ENCODE measurements at places on chromosomes 1 and 21.

DNA sequence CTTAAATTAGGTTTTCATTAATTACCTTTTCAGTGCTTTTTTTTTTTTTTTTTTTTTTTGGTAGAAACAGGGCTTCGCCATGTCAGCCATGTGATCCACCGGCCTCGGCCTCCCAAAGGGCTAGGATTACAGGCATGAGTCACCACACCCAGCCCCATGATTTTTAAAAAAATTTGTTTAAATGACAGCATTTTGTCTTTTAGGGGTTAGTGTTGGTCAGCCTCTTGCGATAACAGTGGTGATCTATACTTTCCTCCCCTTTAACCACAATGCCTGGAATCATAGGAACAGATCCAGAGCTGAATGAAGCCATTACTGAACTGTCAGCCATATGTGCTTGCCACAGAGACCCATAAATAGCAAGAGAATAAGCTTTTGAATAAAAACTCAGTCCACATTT, 73.9 kb downstream of the CACHD1 start:
- DNase-seq = no peak

- no peak for DNase-seq
Measured at GRCh38 chr1:68906431-68906830, 409.5 kb upstream of the DEPDC1 start.

- DNase-seq = no peak
Measured at GRCh38 chr1:27644369-27645070, 9.5 kb upstream of the FGR start.

- no peak for DNase-seq
Measured at GRCh38 chr1:61604261-61604660, 120.7 kb downstream of the TM2D1 start.

DNA sequence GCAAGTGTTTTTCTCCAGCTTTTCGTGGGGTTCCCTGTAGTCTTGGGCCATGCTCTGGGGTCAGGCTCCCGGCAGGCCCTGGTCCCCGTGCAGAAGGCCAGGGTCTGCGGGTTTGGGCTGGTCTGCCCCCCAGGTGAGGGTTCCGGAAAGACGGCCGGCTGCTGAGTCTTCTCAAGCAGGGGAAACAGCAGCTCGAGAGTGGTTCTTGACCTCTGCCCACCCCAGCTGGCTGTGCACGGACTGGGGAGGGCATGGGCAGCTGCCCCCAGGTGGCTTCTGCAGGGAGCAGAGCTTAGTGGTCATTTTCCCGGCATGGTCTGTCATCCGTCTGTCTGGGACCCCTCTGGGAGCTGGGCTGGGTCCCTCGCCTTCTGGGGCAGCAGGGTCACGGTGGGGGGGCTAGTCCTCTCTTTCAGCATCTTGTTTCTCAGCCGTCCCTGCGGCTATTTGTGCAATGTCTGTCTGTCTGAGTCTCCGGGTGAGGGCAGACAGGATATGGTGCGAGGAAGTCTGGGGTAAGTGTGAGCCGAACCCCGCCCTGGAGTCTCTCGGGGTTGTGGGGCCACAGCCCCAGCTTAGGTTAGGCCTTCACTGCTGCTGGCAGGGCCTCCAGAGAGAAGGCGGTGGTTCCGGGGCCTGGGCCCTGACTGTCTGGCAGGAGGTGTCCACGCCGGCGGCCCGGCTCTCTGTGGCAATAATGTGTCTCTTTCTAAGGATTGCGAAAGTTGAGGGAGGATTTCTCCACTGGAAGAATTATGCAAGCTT, 6.1 kb downstream of the SKI start:
- peak; percentile 68 for DNase-seq

DNA sequence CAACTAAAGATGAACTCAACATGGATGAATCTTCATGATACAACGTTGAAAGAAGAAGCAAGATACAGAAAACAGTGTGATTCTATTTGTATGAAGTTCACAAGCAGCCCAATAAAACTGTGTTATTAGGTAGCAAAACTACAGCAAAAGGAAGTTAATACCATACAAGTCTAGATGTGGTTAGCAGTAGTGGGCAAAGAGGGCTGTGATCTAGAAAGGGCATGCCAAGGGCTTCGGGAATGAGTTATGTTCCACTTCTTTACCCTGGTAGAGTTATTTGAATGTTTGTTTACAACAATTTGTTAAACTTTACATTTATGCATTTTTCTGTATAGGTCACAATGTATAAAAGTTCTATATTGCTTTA, 9.2 kb downstream of the TNFRSF9 start:
- DNase-seq = no peak

- DNase-seq = no peak
Measured at GRCh38 chr1:150551784-150552127, 2.5 kb downstream of the ADAMTSL4 start.

DNA sequence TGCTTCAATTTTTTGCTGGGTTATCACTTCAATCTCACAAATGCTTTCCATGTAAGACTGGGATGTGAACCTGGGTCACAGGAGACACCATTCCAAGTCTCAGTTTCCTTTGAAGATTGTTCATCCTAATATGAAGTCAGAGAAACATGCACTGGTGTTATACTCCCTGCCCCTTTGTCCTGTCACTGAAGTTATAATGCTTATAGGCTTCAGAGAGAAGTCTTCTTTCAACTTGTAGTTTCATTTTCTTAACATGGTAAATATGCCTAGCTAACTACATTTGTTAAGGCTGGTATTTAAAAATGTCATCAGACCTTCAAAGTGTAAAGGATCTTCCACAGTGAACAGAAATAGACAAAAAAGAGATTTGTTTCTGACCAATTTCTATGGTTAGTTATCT, 1195.9 kb downstream of the MRPL39 start:
- DNase-seq = no peak

- no peak for DNase-seq
Measured at GRCh38 chr1:37306461-37306860, 167.9 kb upstream of the ZC3H12A start.

- no peak for DNase-seq
Measured at GRCh38 chr1:1092894-1093609, 18.9 kb upstream of the RNF223 start.

- DNase-seq = no peak
Measured at GRCh38 chr1:241701483-241702295, 49.6 kb downstream of the WDR64 start.

DNA sequence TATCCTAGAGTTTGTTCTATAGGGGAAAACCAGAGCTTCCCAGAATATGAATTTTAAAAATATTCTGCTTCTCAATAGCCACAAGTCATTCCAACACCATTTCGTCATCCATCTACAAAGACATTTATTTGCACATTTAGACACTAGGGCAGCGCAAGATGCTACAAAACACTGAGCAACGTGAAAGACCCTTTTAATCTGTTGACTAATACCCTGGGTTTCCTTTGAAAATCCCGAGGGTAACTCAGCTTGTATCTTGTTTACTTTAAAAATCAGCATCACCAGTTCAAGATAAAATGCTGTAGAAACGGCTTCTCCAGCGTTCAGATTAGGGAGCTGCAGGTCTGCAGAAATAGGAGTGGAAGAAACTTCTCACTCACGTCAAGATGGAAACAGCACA, 13.5 kb downstream of the PDPN start:
- no peak for DNase-seq

GRCh38 chr1:1260843-1261560, 12.7 kb downstream of the UBE2J2 start:
- DNase-seq = no peak

DNA sequence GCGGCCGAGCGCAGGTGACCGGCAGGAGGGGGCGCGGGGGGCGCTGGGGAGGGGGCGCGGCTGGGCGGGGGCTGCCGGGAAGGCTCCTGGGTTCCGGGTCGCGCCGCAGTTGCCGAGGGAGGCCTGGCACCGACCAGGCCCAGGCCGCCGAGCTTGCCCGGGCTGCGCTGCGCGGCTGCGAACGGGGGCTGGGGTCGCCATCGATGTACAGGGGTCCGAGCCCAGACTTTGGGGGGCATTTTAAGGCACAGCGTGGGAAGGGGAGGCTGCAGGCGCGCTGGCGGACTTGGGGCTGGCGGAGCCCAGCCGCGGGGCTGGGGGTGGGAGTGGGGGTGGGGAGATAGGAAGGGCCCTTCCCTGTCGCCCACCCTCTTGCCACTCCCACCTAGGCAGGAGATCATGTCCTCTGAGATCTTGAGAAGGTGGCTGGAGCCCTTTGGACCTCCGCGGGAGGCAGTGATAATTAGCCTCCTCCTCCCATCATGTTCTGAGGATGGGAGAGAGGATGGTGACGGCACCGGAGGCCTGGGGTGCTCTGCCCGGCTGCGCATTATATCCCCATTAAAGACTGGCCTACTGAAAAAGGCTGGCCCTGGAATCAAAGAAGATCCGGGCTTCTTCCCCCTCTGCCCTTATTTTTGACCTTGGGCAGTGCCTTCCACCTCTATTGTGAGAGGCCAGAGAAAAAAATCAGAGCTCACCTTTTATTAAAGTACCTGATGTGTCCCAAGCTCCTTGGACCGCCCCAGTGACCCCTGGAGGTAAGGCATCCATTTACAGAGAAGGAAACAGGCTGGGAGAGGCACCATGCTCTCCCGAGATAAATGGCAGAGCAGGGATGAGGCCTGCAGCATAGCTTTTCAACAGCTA, 497 bp downstream of the FBXO44 start:
- DNase-seq = no peak

GRCh38 chr1:66723985-66724384, 28.3 kb upstream of the DYNLT5 start:
- no peak for DNase-seq

- DNase-seq = no peak
Measured at GRCh38 chr21:32861866-32862265, 90.3 kb upstream of the PAXBP1 start.

GRCh38 chr1:61463220-61463619, 261.7 kb downstream of the TM2D1 start:
- no peak for DNase-seq

GRCh38 chr1:9317072-9317471, 24.4 kb downstream of the SPSB1 start:
- no peak for DNase-seq

DNA sequence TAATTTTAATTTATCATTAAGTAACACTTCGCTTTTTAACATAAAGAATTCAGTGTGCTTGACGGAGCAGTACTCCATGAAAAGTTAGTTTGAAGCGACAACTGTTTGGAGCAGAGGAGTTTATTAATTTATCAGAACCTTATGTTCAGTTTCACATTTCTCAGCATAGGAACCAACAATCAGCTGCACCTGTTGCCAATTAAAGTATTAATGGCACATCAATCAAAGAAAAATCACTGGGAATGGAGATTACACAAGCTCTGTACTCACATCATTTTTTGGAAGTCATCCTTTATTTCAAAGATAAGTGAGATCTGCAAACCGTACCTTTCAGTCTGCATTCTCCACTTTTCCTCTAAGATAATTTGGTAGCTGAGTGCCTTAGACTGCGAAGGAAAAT, 344.6 kb downstream of the LMO4 start:
- DNase-seq = no peak

DNA sequence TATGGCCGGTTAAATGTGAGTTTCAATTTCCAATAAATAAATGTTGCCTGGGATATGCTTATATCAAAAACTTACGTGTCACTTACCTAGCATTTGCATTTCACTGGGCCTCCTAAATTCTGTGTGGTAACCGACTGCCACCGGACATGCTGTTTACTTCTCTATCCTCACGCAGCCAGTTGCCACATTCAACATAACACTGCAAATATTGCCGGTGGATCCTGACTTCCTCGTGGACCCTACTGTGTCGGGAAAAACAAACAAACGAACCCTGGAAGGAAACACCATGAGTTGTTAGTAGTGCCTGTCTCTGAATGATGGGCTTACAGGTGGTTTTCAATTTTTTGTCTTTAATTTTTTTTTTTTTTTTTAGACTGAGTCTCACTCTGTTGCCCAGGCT, 54.1 kb downstream of the RIPK4 start:
- DNase-seq = no peak

DNA sequence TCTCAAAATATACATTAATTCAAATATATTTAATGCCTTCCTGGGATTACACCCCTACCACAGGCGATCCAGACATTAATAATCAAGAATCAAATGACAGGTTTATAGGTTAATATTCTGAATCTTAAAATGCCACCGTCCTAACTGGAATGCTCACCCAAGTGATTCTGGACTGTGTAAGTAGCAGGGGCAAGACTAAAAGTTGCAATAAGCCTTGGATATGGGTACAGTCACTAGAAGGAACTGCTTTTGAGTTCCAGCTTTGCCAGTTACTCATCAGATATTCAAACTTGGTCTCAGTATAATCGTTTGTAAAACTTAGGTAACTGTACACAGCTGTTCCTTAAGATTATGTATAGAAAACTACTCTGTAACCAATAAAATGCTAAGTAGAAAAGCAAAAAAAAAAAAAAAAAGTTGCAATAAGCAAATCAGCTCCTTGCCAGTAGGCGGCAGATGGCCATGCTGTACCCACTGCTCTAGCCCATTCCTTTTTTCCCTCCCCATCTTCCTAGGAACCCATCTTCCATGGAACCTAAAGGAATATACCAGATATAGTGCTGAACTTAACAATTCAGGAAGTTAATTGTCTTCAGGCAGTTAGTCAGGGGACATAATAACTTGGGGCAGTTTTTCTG, 10.5 kb downstream of the RO60 start:
- DNase-seq = no peak

DNA sequence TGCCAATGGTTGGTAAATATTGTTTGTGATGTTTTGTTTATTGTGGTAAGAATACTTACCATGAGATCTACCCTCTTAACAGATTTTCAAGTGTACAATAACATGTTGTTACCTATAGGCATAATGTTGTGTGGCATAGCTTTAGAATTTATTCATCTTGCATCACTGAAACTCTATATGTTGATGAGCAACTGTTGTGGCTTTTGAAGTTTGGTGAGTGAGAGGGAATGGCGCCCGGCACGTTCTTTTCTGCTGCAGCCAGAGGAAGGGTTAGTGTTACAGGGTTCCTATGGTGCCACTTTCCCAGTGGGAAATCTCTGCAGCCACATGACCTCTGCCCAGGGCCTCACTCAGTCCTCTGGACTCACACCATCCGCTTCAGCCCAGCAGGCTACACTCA, 342.5 kb upstream of the ADGRL2 start:
- DNase-seq = no peak

- no peak for DNase-seq
Measured at GRCh38 chr1:47190509-47190855, 646 bp upstream of the PDZK1IP1 start.

GRCh38 chr1:175338387-175339135, 146.0 kb upstream of the KIAA0040 start:
- peak; percentile 27 for DNase-seq

GRCh38 chr1:185260611-185261010, 56.4 kb downstream of the IVNS1ABP start:
- no peak for DNase-seq

GRCh38 chr1:65151641-65152040, 3.6 kb downstream of the AK4 start:
- no peak for DNase-seq

DNA sequence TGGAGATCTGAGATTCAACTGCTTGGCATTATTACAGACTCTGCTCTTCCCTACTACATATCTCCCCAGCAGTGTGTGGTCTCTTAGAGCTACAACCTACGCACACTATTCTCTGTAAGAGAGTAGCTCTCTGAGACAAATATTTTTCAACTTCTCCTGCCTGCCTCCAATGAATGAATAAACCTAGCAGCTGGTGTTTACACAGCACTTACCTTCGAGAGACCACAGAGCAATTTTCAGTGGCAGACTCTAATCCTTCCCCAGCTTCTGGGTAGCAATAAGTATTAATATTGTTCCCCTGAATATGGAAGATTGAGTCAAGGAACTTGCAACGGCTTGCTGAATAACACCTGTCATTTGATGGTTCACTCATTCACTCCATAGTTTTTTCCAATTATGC, 350.9 kb upstream of the SPAG17 start:
- no peak for DNase-seq

GRCh38 chr1:7278827-7279765, 492.0 kb upstream of the VAMP3 start:
- no peak for DNase-seq
